ENCODE measurements at places on chromosomes 4 and X.
A peak's percentile ranks its signal among the peaks of the same experiment; 100 is the strongest.

- no peak for DNase-seq
These were observed 49.6 kb downstream of the KLF8 start for GRCh38 chrX:56281789-56282188.

DNA sequence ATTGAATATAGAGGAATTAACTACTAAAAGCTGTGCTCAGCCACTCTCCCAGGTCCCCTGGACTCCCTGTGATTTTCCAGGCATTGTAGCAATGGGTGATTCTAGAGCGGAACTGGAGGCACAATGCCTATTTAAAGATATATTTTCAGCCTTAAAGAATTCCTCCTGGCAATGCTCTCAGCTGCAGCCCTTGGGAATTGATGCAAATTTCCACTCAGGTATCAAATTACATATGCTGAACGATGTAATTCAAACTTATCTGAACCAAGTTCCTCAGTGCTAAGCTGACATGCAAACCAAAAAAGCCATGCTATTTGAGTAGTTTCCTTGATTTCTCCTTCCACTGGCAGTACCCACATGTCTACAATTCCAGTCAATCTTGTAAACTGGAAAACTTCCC is 86.3 kb upstream of the GABRA3 start:
- no peak for DNase-seq

DNA sequence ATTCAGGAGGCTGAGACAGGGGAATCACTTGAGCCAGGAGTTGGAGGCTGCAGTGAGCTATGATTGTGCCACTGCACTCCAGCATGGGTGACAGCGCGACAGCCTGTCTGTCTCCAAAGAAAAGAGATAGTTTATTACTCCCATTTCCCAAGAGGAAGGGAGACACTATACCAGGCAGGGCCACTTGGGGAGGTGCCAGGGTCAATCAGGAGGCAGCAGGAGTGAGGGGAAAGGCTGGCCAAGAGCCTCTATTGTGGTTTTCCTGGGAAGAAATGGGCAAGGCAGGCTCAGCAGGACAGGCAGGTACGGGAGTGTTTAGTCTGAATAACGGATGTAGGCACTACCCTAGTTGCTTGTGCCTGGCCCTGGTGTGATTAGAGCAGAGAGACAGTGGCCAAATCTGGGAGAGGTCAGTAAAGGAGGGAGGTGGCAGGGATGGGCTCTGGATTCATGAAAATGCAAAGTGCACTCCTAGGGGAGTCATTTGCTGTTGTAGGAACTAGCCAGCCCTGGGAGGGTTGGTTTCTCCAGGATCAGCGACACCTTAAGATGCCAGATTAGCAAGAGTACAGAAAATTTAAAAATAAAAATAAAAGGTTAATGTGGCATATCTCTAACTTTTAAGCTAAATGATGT is 20.2 kb upstream of the CDKN2AIP start:
- no peak for DNase-seq

DNA sequence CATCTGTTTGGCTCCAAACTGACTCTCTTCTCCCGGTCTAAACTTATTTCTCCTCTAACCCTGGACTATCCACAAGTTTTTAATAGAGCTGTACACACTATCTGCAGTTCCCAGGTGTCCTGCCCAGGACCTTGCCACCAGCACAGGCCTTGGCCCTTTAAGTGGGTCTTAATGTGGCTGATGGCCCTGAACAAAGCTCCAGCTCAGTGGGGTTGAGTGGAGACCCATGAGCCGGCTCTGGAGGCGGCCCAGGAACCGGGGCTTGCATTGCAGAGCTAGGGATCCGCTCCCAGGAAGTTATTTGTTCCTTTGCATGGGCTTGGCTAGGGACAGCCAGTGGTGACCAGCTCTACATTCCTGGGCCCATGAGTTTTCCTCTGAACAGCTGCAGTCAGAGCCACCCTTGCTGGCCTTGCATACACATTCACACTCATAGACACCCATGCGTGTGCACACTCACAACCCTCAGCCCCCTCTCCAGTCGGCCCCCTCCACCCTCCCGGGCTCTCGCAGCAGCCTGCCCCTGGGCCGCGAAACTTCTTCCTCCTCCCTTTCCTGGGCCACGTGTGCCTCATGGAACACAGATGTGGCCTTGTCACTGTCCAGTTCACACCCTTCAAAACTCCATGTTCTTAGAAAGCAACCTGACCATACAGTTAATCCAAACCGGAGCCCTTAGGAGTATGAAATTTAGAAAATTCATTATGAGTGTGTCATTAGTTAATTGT is 58.2 kb downstream of the GPR143 start:
- no peak for DNase-seq

- DNase-seq = no peak
These were observed 71.2 kb downstream of the ZNF518B start for GRCh38 chr4:10385994-10386394.

DNA sequence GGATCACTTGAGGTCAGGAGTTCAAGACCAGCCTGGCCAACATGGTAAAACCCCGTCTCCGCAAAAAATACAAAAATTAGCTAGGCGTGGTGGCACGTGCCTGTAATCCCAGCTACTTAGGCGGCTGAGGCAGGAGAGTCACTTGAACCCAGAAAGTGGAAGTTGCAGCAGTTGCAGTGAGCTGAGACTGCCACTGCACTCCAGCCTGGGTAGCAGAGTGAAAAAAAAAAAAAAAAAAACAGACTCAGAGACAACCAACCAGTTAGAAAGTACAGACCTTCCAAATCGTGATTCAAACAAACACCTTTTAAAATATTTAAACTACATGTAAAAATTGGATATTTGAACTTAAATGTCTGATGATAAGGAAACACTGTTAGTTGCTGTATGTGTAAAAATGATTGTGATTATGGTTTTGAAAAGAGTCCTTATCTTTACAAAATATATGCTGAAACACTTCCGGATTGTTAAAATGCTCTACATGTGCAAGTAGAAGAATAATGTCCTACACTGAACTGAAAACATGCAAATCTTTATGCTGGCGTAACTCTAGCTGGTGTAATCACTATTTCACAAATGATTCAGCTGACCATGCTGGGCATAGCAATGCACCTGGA is 37.8 kb downstream of the SH3KBP1 start:
- no peak for DNase-seq

GRCh38 chr4:110188113-110188512 is 10.3 kb downstream of the ELOVL6 start:
- no peak for DNase-seq

- DNase-seq = peak; percentile 93
These were observed 8.9 kb downstream of the ANXA3 start for GRCh38 chr4:78560296-78560963.

DNA sequence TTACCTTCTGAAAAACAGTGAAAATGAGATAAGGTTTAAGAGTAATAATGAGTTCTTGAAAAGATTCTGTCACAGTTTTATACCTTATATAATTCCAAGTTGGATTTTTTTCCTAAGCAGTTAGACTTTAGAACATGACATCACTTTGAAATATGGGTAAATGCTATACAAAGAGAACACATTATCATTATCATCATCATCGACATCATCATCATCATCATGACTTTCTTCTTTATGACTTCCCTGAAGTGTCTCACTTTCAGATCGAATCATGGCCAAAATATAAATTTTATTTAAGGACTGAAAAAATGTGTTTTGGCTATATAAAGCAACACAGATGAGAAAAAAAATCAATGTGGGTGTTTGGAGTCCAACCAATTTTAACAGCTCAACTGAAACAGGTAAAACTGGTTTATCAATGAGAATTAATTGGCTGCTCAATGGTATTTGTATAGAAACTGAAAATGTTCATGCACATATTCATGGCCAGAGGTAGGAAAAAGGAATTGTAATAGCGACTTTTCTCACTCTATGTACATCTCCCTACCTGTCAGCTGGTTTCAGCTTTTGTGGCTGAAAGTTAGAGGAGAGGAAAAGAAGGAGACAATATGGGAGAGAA is 243.1 kb upstream of the GPC4 start:
- no peak for DNase-seq

GRCh38 chrX:30948051-30948450 is 59.0 kb upstream of the TAB3 start:
- DNase-seq = no peak

All from HS-5 (cell line).